ENCODE measurements at places on chromosomes 3 and 15.

GRCh38 chr15:64763874-64764273 is 11.5 kb downstream of the RBPMS2 start:
- no peak for DNase-seq

DNA sequence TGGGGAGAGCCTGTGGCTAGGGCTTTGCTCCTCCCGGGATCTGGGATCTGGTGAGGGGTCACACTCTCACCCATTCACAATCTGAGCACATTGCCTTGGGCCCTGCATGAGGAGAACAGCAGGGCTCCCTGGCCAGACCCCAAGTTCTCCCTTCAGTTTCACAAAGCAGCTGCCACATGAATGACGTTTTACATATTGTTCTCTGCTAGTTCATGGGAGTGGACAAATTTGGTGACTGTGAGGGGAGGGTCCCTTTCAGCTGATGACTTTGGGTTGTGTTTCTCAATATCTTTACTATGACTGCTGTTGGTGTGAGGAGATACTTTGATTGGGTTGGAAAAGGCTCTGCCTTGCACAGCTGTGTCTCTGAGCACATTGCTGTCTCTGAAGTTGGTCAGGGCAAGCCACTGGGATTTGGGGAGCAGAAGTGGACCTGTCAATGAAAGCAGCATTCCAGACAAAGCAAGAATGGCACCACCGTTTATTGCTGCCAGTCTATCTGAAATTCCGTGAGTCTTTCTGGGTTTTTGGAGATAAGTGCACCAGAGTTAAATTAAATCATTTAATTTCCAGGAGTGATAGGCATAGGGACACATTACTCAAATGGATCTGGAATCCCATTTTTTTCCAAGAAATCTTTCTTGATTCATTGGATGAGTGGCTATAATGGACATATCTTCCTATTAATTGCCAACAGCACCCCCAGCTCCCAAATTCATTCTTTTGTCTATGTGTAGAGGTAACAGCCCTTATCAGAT is 10.3 kb downstream of the TIMP4 start:
- DNase-seq, result no peak

DNA sequence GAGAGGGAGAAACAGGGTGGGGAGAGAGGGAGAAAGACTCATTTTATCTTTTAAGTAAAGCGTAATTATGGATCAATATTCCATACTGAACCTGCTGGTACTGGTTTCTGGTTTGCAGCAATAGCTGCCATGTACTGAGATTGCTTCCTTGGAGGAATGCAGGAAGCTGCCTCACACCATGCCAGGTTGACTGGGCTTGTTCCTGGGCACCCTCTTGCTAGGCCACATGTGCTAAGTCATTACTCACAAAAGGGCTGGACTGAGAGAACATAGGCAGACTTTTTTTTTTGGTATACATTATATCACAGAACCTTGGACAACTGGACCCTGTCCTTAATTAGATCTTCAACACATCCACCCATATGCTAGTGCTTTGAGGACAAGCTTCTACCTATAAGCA is 193.4 kb downstream of the ZNF621 start:
- no peak for DNase-seq

DNA sequence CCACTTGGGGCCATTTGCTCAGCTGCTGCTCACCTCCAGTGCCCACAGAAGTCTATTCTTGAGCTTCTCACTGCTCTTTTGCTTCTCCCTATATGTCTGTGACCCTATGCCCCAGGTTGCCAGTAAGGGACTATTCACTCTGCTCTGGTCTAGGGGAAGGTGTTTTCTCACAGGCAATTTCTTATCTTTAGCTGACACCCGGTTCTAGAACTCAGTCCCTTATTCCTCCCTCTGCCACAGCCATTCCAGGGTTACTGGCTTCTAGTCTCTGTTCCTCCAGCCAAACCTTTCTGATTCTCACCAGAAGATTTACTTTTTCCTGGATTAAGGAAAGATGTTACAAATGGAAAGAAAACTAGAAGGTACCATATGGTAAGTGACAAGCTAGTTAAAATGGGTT is 574.0 kb downstream of the NTRK3 start:
- no peak for DNase-seq

DNA sequence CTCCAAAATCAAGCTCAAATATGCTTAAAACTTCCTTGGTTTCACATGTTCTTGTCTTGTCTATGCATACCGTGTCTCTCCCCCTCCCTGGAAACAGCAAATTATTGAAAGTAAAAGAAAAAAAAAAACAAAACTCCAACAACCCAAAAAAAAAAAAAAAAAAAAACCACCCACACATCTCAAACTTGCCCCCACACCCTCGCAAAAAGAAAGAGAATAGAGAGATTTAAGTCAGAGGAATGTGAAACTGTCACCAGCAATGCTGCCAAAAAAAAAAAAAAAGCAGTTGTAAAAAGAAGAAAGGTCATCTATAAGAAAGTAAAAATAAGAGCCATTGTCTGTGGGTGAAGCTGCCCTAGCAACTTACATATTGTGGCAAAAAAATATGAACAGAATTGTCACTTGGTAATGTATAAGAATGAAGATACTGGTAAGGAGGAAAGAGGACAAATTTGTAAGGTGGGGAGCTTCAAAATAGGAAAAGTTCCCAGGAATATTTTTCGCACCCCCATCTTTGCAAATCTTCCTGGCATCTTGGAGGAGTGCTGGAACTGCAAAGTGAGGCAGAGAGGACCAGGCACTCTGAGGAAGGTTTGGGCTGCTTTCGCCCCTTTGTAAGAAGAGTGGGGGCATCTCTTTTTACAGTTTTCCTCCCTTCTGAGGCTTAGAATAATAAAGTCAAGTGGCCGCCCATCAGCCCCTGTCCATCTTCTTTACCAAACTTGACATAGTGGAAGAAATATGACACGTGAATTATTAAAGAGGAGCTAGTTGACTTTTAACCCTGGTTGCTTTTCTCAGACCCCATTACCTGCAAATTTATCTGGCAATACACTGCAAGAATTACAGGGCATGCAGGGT is 81.8 kb downstream of the NR2F2 start:
- peak; percentile 88 for DNase-seq

- DNase-seq, result no peak
Measured at GRCh38 chr3:33799202-33799551, 747 bp downstream of the PDCD6IP start.

DNA sequence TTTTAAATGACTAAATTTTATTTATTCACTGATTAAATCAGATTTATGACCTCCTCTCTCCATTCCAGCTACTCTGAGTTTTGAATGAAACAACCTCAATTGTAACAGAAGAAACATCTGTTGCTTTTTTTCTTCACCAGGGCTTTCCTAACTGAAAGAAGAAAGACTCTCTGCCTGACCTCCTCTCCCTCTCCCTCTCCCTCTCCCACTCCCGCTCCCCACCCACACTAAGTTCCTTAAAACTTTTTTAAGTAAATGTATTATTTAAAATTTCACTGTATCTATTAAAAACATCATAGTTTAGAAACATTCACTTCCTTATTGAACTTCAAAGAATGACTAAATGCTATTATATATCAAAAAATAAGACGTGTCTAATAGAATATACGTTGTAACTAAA is 122.0 kb downstream of the TFDP2 start:
- DNase-seq, result no peak

GRCh38 chr3:162710332-162711112 is 1213.9 kb downstream of the OTOL1 start:
- no peak for DNase-seq

Measured in NCI-H2227 treated with DMSO at 0.1 percent for 48 hours (cell line).